ENCODE measurements at places on chromosomes 3 and 15.

DNA sequence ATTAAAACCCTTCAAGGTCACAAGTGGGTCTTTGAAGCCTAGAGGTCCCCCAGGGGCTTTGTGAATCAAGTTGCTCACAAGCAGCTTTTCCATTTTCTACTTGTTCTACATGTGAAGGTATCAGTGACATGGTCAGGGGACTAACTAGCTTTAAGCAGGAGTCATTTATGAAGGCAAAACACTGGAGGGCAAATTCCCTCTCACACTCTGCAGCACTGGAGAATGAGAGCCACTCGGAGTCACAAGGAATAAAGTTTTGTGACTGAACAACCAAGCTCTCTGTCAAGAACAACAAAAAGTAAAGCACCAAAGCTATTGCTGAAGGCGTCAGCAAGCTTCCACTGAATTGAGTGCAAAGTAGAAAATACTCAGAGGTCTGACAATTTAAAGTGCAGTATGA is 609.0 kb downstream of the EDEM1 start:
- no peak for DNase-seq

- DNase-seq, result no peak
Observed at GRCh38 chr3:99776516-99777209, 41.0 kb upstream of the CMSS1 start.

DNA sequence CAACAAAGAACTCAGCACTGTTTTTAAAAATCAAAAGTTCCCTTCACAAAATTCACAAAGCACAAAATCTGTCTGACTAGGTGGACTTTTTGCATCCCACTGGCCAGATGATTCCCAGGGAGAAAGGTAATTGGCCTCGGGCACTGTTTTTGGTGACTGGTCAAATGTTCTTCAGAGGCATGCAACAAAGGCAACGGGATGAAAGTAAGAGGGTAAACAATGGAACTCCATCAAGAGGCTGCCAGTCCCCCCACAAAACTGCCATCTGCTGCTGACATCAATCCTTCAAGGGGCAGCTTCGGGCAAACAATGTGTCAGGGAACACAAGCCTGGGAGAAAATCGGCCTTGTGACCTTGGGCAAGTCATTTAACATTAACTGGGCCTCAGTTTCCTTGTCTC is 3.3 kb downstream of the SRGAP3 start:
- no peak for DNase-seq

DNA sequence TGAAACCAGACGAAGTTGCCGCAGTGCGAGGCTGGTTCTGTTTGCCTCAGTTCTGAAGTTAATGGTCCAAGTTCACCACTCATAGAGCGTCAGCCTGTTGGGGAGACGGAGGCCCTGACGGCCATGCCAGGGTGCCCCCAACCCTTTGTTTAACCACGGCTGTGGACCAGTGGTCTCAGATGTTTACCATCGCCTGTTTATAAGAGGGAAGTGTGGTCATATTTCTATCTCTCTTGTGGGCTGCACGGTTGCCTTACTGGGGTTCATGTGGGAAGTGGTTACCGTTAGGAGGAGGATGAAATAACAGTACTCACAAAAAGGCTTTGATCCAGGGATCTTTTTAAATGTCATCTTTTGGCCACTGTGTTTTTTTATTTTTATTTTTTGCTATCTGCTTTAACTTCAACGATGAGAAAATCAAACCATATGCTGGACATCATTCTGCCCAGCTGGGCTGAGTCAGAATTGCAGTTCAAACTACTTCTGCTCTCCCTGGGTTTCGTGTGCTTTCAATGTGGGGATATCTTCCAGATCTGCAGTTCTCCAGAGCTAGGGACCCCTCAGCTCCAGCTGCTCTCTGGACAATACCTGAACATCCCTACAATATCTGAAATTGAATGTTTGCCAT is 17.8 kb downstream of the SMAD3 start:
- no peak for DNase-seq

DNA sequence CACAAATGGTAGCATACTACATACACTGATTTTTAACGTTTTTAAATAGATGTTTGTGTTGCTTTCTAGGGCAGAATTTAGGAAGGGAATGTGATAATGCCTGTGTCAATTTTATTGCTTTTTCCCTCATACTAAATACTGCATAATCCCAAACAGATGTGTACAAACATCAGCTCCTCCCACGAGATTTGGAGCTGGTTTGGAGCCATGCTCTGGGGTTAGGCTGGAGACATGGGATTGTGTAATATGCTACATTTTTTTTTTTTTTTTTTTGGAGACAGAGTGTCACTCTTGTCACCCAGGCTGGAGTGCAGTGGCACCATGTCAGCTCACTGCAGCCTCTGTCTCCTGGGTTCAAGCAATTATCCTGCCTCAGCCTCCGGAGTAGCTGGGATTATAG is 80.1 kb downstream of the EBLN2 start:
- no peak for DNase-seq

DNA sequence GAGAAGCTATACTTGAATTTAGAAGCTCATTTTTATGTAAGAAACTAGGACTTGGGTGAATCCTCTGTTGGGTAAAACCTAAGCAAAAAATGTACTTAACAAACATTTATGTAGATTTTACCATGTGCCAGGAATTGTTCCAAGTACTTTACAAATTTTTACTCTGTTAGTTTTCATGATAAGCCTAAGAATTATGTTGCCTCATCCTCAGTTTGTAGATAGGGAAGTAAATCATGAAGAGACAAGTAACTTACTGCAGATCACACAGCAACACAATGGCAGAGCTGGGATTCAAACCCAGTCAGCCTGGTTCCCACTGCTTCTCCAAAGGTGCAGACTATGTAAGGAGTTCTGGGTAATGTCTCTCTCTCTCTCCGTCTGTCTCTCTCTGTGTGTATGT is 169.9 kb downstream of the DIPK2A start:
- DNase-seq, result no peak

DNA sequence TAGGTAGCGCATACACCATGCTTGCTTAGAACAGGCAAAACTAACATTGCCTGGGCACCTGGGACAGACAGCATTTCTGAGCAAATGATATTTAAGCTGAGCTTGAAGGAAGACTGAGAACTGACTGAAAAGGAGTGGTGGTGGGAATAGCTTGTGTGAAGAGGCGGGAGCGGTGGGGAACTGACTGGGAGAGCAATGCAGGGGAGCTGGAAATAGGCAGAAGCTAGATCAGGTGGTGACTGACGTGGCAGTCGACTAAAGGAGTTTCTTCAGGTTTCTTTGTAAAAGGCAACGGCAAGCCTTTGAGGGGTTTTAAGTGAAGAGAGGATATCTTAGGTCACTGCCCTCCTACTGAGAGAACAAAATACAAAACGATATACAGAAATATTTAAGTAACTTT is 61.8 kb downstream of the NEO1 start:
- no peak for DNase-seq

DNA sequence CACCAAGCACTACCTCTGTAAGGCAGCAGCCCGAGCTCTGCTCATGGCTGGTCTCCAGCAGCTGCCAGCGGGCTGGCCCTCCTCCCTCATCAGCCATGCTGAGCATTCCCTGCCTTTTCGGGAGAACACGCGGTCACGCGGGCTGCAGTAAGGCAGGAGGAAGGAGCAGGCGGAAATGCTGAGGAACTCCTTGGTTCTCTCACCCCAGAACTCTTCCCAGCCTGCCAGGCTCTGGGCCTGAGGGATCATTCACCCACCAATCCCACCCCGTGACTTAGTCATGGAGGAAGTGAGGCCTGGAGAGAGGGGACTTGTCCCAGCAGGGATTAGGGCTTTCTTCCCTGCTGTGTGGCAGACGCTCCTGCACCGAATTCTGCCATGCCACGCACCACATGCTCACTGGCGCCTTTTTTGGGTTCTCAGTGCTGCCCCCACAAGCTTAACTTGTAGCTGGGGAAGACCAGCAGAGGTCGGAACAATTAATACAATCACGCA is 42.9 kb upstream of the RPL32 start:
- no peak for DNase-seq
